ENCODE measurements at places on chromosomes 13 and 19.

GRCh38 chr19:34759218-34759917 is 13.6 kb downstream of the ZNF599 start:
- DNase-seq = no peak

GRCh38 chr19:14559916-14560775 is 11.7 kb downstream of the NDUFB7 start:
- no peak for DNase-seq

- no peak for DNase-seq
These were observed 10.8 kb downstream of the UBXN6 start for GRCh38 chr19:4446704-4447200.

DNA sequence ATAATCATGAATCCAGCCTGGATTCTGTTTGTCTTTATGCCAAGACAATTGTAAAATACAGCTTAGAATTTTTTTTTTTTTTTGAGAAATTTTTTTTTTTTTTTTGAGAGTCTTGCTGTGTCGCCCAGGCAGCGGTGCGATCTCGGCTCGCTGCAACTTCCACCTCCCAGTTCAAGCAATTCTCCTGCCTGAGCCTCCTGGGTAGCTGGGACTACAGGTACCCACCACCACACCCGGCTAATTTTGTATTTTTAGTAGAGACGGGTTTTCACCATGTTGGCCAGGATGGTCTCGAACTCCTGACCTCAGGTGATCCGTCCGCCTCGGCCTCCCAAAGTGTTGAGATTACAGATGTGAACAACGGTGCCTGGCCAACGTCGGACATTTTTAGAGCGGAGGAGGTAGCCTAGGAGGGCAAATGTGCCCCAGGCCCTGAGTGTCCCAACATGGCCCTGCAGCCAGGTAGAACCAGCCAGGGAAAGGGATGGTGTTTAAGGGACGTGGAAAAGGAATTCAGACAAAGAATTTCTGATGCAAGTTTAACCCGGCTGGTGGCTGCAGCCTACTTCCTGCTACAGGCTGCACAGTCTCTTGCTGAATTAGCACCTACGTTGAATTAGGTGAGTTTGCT is 89.8 kb downstream of the GNG7 start:
- DNase-seq = no peak

- no peak for DNase-seq
These were observed 872 bp downstream of the FARSA start for GRCh38 chr19:12932392-12933286.

DNA sequence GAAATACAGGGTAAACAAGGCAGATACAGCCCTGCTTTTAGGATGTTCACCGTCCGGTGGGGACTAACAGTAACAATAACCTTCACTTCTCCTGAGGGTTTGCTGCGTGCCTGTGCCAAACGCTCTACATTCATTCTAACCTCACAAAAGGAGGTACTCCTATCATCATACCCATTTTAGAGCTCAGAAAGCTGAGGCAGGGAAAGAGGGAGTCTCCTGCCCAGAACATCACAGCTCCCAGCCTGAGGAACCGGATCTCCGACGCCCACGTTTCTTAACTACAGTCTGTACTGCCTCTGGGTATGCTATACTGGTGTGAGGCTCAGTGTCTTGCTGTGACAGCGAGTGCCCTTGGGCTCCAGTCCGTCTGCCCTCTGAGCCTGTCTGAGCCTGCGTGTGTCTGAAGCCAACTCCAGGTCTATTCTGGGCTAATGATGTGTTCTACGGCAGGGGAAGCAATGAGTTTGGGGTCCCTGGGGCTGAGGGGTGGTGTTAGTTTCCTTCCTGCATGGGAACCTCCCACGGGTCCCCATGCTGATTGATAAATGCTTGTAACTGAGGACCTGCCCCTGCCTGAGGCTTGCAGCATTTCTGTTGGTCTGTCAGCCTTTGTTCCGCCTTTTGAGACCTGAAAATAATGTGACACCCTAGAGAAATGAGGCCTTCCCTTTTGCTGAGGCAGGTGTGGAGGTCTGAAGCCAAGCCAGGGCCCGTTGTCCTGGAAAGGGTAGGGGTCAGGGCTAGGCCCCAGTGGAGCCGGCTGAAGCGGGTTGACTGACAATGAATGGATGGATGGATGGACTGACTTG is 4.9 kb downstream of the LIPE start:
- no peak for DNase-seq

- DNase-seq = no peak
These were observed 4.6 kb downstream of the FAM187B start for GRCh38 chr19:35223862-35224505.

- no peak for DNase-seq
These were observed 1484.6 kb downstream of the OLFM4 start for GRCh38 chr13:54513254-54513653.

GRCh38 chr19:39303373-39304184 is 7.4 kb downstream of the IFNL1 start:
- DNase-seq = no peak

DNA sequence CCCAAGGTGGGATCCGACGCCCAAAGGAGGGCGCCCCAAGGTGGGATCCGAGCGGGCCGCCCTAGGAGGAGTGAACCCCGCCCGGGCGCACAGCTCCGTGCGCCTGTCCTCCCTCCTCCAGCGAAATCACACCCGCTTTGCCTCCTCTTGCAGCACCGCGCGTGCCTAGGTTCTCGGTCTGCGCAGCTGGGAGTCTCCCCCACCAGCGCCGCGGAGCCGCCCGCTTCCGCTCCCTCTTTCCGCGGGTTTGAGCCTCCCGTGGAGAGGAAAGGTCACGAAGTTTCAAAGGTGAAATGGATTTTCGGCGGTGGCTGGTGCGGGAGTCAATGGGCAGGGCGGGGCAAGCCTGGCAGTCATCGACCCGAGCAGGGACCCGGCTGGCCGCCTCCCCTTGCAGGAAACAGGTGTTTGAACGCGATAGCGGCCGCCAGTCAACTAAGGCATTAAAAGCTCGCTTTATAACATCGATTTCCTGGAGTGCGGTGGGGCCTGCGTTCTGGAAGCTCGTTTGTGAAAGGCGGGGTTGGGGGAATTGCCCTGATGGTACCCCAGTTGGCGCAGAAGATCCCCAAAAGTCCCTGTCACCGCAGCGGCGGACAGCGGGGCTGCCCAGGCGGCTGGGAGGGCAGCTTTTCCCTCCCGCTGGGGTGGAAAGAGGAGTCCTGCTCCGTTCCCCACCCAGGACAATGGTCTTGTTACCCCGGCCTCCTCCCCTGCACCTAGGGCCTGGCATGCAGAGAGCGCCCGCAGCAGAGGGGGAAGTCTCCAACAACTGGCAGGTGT is 9.0 kb upstream of the SOX1 start:
- DNase-seq = no peak

- DNase-seq = no peak
These were observed 173.2 kb downstream of the FLT1 start for GRCh38 chr13:28321756-28322155.

DNA sequence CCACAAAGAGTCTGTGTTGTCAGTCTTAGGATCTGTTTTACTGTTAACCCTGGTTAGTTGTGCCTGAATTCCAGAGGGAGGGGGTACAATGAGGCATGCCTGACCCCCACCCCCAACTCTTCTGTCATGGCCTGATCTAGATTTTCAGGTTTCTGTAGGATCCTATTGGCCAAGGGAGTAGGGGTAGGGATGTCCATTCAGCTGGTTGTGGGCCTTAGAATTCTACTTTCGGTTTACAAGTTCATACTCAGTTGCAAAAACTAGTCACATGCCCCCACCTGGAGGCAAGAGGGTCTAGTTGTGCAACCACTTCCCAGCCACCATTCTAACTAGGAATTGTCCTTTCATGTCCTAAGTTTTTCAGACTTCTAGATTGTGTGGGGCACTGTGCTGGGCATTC is 94.3 kb upstream of the MBNL2 start:
- no peak for DNase-seq

- DNase-seq = no peak
These were observed 7.9 kb upstream of the PVR start for GRCh38 chr19:44635581-44636438.

GRCh38 chr19:35204799-35205732 is 23.5 kb downstream of the FAM187B start:
- DNase-seq = no peak

- peak; percentile 29 for DNase-seq
These were observed at the start of gene F10 for GRCh38 chr13:113122550-113123225. Gene F10, plus strand, starts transcription at chr13:113122799. Its CDS starts 57 bp downstream, at chr13:113122856.

DNA sequence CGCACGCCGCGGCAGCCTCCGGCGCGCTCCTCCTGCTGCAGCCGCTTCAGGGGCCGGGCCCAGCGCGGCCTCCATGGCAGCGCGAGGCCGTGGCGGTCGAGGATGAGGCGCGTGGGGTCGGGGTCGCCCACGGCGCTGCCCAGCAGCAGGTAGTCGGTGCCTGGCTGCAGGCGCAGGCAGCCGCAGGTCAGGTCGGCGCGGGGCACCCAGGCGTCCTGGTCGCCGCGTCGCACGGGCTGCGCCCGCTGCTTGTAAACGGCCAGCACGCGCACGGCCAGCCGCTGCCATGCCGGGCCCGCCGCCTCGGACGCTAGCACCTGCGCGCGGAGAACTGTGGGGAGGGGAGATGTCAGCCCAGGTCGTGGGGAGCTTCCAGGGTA is 11.1 kb downstream of the NTN5 start:
- no peak for DNase-seq

- DNase-seq = no peak
These were observed 165.2 kb downstream of the KDM4B start for GRCh38 chr19:5133986-5134595.

GRCh38 chr13:48431431-48431830 is 18.5 kb upstream of the LPAR6 start:
- no peak for DNase-seq

DNA sequence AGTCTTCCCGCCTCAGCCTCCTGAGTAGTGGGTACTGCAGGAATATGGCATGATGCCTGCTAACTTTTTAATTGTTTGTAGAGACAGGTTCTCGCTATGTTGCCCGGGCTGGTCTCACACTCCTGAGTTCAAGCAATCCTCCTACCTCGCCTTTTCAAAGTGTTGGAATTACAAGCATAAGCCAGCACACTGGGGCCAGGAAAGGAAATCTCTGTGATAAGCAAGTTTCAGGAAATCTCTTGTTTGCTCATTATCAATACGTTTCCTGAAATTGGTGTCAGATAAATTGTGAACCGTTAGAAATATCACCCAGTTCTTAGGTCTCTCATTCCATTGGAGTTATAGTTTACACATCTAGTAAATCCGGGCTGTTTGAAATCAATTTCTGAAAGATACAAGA is 14.2 kb downstream of the WBP4 start:
- DNase-seq = no peak

Data from smooth muscle cell of the brain vasculature (primary cell).